ENCODE measurements at places on chromosomes 11 and 22.
A peak's percentile ranks its signal among the peaks of the same experiment; 100 is the strongest.

DNA sequence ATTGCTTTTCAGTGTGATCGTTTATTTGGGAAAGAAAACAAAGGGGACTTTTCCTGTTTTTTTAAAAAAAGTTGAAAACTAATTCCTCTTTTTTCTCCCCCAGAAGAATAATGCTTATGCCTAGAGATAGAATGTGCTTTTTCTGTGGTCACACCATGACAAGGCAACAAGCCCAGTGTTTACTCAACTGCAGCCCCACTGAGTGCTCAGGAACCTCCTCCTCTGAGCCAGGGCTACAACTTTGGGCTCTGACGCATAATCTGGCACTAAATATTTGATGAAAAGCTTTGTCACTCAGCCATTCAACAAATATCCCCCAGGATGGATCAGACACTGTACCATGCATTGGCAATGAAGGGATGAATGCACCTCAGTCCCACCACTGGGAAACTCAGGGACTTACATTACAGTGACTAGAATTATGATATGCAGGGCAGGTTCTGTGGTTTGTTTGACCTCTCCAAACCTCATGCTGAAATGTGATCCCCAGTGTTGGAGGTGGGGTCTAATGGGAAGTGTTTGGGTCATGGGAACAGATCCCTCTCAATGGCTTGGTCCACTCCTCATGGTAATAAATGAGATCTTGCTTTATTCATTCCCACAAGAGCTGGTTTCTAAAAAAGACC, 155.9 kb downstream of the CCDC34 start:
- no peak for DNase-seq

DNA sequence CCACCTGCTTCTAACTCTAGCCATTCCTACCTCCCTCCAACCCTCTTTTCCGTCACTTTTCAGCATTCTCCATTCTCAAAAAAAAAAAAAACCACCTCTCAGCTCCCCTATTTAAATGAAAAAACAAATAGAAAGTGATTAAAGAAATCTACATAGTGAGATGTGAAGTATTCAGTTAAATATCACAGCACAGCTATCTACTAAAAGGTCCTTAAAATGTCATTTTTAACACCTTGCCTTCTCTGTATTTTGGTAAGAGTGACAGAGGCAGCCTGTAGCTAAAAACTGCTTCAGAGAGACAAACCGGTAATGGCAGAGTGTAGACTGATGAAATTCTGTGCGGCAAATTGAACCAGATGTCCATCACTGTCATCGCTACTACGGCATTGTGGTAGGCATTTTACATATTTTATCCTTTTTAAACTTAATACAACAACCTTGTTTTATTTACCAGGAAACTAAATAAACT, 346 bp upstream of the ALG9 start:
- DNase-seq, result no peak

DNA sequence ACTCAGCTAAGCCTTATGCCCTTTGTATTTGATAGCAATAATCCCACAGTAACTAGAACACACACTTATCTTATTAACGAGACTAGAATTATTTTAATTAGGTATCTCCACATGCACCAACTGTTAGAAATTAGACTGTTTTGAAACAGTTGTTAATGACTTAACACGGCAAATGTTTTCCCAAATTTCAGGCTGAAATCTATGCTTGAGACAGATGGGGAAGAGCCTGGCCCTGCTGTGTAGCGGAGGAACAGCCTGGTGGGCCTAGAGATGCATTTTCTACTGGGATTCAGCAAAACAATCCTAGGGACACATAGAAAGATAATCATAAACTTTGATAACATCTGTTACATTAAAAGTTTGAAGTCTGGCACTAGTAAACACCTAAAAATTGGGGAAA, 273.4 kb downstream of the TTC28 start:
- DNase-seq, result no peak

DNA sequence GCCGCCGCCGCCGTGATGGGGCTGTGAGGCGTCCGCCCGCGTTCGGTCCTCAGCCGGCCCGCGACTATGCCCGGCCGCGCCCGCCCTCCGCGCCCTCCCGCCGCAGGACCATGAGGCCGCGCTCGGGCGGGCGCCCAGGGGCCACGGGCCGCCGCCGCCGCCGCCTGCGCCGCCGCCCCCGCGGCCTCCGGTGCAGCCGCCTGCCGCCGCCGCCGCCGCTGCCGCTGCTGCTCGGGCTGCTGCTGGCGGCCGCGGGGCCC, 215 bp downstream of the ZNRF3 start:
- no peak for DNase-seq

GRCh38 chr22:49099089-49099488, 728.6 kb downstream of the BRD1 start:
- DNase-seq, result no peak

- DNase-seq, result no peak
Observed at GRCh38 chr11:110886288-110886970, 174.2 kb upstream of the ARHGAP20 start.

- no peak for DNase-seq
Observed at GRCh38 chr11:132937016-132937415, 595.3 kb downstream of the OPCML start.

DNA sequence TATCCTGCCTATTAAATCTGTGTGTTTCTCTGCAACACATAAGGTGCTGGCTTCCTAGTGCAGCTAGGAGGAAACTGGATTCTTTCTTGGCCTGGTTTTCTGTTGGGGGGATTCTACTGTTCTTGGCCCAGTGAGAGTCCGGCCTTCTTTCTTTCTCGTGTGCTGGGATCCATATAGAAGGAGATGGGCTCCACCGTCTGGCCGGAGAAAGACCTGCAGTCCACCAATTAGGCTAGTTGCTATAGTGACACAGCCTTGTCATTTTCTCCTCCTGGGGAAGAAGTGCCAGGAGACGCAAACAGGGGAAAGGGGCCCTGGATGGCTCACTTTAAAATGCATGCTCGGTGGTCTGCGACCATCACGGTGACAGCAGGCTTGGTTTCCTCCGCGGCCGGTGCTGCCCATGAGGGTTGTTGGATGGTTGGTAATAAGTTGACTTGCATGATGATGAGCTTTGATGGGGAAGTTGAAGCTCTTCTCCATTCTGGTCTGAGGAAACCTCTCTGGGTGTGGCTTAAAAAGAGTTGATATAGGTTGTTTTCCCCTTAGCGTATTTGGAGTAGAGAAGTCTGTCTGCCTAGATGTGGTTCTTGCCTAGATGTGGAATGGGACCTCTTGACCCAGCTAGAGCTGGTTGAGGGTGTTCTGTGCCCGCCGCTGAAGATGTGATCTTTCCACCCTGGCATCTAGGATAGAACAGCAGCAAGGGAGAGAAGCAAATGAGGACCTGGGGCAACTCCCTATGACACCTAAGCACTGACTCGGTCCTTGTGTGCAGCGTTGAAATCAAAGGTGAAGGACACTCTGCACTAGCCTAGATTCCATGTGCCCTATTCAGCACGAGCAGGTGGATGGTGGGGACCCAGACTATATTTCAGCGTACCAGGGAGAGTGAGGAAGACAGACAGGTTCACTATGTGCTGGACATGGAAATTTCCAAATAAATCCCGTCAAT, 1335.0 kb downstream of the BRD1 start:
- no peak for DNase-seq

GRCh38 chr11:12281571-12282478, 95.5 kb upstream of the PARVA start:
- peak; percentile 73 for DNase-seq

GRCh38 chr11:134118006-134118405, 49.1 kb downstream of the JAM3 start:
- DNase-seq, result no peak

DNA sequence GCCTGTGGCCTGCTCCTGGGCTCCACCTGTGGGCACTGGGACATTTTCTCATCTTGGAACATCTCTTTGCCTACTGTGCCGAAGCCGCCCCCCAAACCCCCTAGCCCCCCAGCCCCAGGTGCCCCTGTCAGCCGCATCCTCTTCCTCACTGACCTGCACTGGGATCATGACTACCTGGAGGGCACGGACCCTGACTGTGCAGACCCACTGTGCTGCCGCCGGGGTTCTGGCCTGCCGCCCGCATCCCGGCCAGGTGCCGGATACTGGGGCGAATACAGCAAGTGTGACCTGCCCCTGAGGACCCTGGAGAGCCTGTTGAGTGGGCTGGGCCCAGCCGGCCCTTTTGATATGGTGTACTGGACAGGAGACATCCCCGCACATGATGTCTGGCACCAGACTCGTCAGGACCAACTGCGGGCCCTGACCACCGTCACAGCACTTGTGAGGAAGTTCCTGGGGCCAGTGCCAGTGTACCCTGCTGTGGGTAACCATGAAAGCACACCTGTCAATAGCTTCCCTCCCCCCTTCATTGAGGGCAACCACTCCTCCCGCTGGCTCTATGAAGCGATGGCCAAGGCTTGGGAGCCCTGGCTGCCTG, 1.4 kb downstream of the SMPD1 start:
- no peak for DNase-seq

GRCh38 chr11:133896642-133897330, 51.5 kb upstream of the SPATA19 start:
- no peak for DNase-seq

DNA sequence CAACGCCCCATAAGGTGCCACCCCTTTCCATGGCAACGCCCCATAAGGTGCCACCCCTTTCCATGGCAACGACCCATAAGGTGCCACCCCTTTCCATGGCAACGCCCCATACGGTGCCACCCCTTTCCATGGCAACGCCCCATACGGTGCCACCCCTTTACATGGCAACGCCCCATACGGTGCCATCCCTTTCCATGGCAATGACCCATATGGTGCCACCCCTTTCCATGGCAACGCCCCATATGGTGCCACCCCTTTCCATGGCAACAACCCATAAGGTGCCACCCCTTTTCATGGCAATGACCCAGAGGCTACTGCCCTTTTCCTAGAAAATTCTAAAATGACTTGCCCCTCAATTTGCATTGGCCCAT, 72.1 kb downstream of the BRD1 start:
- DNase-seq, result no peak

DNA sequence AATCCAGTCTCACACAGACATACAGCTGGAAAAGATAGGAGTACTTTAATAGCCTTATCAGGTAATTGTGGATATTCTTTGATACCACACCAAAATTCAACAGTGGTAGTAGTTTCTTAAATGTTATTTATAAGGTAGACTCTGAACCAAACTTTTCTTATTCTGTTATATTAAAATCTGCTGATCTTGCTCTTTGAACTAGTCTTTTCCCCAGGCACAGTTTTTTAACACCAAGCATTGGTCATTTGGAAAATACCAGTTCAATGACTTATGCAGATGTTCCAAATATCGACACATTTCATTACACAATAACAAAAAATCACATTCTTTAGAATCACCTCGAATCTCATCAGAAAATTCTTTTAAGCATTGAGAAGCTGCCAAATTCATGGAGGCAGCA, 7.6 kb downstream of the TRIM66 start:
- no peak for DNase-seq

- no peak for DNase-seq
Observed at GRCh38 chr22:30113494-30113893, 33.2 kb downstream of the HORMAD2 start.

DNA sequence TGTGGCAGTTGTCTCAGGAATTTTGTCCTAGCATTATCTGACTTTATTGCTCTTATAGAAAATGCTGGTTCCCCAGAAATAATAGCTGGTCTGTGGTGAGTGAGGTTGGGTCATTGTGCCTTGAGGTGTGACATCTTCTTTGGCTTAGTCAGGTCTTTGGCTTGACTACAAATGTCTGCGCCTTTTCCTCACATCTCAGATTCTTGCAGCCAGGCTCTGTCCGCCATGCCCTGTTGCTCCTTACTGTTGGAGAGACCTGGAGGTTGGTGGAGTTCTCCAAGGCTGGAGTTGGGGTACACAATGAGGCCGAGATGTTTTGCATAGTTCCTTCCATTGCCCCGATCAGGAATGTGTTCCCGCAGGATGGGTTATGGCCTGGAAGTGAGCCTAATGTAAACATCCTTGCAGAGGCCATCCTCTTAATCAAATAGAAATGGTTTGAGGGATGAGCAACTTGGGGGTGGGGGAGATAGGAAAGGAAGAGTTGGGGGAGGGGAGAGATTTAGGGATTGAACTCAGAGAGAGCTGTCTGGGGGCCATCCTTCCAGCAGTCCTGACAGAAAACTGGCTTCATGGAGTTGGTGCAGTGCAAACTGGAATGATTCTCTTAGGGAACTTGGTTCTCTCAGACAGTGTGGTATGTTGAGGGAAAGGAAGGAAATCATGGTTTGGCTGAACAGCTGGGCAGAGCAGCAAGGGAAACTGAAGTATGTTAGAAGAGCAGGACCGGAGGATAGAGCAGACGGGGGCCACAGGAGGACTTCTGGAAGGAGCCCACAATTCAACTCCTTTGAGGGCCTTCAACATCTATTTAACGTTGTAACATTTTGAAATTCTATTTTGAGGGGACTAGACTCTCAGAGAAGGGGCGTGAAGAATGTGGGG, 49.9 kb downstream of the ZBTB16 start:
- no peak for DNase-seq

GRCh38 chr11:94400839-94401772, at the start of gene GPR83:
TSS of gene GPR83 (minus strand) at chr11:94401419. CDS start at chr11:94401247, 172 bp downstream.
- no peak for DNase-seq

DNA sequence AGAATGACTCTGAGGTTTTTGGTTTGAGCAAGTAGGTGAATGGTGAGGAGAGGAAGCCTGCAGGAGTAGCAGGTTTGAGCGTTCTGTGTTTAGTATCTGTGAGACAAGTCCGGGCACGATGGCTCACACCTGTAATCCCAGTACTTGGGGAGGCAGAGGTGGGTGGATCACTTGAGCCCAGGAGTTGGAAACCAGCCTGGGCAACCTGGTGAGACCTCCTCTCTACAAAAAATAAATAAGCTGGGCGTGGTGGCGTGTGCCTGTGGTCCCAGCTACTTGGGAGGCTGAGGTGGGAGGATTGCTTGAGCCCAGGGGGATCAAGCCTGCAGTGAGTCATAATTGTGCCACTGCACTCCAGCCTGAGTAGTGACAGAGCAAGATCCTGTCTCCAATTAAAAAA, 9.7 kb upstream of the CENATAC start:
- no peak for DNase-seq

DNA sequence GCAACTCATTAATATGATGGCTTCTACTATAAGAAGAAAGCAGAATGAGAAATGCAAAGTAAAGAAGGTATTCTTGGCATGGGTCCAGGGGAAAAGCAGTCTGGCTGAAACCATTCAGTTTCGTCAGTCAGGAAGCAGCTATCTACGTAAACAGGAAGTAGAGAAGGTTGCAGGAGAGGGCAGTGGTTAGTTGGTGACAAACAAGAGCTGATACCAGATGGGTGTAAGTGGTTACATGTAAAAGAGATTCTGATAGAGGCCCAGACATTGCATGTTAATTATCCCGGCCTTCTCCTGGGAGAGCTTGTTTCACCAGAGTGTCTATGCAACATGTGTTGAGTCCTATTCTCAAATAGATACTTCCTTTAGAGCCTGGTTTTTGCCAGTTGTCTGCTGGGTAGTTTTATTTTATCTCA, 58.4 kb upstream of the PSMA1 start:
- peak; percentile 26 for DNase-seq

DNA sequence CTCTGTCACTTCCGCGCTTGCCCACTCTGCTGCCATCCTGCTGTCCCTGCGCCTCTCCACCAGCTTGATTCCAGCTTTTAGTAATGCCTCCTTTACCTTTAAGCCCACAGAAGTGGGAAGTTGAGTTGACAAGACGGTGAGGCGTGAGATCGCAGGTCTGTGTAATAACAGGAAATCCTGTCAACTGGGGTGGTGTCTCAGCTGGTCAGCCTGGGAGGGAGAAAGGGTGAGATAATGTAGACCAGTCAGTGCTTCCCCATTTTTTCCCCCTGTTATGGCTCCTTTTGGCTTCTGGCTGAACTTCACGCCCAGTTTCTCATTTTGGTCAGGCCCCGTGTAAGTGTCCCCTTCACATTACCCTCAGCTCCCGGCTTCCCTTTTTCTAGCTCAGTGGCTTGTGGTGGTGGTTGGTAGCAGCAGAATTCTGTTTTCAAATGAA, 98.9 kb downstream of the TRAF6 start:
- DNase-seq, result no peak
